ENCODE measurements at places on chromosomes 13 and 19. TPM values are rescaled to one million over a fixed set of nuclear protein-coding genes. Genes with fewer than 3 reads are reported as not detected.

DNA sequence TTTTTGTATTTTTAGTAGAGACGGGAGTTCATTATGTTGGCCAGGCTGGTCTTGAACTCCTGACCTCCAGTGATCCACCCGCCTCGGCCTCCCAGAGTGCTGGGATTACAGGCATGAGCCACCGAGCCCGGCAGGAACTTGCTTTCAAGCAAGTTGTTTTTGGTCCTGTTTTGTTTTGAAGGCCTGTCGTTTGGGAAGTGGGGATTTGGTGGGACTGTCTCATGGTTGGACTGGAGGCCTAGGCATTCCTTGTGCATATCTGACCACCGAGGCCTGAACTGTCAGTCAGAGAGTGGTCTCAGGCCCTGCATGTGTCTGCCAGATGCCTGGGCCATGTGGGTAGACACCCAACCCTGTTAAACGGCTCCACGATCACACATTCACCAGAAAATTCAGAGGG is 26.3 kb downstream of the UBXN6 start:
- peaks cover 36% of the 10 kb centered on the region for H3K36me3 ChIP-seq
- H3K27me3 ChIP-seq, result no peaks in the 10 kb centered on the region
- DNase-seq, result no peak

- no peak for DNase-seq
- H3K36me3 ChIP-seq, result no peaks in the 10 kb centered on the region
- H3K27ac ChIP-seq, result no peak overlapping the region
- peaks cover 2% of the 10 kb centered on the region for H3K27me3 ChIP-seq
These were observed 549.5 kb upstream of the ARGLU1 start for GRCh38 chr13:107117327-107118012.

Gene NCAN
- total RNA-seq, result 0.02 TPM

Gene CGB3
- total RNA-seq, result not detected

DNA sequence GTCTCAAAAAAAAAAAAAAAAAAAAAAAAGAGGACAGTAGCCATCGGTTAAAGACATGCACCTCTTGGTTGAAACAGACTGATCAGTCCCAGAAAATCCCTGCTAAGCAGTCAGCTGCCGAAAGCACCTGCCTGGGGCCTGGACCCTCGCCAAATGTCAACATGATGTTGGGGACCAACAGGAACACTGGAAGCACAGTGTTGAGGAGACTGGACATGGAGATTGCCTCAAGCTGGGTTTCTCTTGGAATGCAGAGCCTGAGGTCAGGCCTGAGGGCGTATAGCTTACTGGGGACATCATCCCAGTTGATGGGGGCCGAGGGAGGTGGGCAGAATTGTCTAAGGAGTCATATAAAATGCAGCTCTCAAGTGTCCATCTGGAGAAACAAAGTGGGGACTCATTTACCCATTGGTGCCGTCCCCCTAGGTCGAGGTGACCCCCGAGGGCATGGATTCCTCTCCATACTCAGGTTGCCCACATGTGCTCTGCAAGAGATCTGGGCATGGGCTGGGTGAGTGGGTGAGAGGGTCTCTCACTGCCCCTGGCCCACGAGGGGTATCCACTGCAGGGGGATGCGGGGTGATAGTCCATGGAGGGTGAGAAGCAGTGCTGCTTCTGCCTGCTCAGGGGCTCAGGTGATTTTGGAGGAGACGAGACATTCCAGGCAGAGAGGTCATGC is 164.5 kb downstream of the URI1 start:
- H3K27me3 ChIP-seq, result no peaks in the 10 kb centered on the region
- no peak overlapping the region for H3K27ac ChIP-seq
- DNase-seq, result no peak
- no peak overlapping the region for H3K4me3 ChIP-seq
- no peaks in the 10 kb centered on the region for H3K4me1 ChIP-seq

Gene ATP13A1
- 87.3 TPM for total RNA-seq

DNA sequence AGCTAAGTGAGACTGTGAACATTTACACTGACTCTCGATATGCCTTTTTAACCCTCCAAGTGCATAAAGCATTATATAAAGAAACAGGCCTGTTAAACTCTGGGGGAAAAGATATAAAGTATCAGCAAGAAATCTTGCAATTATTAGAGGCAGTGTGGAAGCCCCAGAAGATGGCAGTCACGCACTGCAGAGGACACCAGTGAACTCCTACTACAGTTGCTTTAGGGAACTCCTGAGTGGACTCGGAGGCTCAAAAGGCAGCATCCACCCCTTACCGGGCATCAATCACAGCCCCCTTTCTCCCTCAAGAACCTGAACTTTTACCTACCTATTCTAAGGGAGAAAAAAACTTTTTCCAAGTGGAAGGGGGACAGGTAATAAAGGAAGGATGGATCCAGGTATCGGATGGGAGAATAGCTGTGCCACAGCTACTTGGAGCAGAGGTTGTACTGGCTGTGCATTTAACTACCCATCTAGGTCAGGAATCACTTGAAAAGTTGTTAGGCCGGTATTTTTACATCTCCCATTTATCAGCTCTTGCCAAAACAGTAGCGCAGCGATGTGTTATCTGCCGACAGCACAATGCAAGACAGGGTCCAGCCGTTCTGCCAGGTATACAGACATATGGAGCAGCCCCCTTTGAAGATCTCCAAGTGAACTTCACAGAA is 80.1 kb downstream of the ZNF486 start:
- H3K27ac ChIP-seq, result peak overlapping the region; percentile 99
- H3K36me3 ChIP-seq, result no peaks in the 10 kb centered on the region
- peaks cover 35% of the 10 kb centered on the region for H3K4me1 ChIP-seq
- H3K4me3 ChIP-seq, result peak overlapping the region; percentile 9
- DNase-seq, result peak; percentile 63

Gene FGF22
- total RNA-seq, result 0.38 TPM

DNA sequence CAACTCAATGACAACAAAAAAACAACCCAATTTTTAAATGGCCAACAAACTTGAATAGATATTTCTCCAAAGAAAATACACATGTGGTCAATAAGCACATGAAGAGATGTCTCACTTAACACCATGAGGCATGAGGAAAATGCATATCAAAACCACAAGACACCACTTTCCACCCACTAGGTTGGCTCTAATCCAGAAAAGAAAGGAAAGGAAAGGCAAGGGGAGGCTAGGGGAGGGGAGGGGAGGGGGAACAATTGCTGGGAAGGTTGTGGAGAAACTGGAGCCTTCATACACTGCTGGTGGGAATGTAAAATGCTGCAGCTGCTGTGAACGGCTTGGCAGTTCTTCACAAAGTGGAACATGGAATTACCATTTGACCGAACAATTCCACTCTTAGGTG is 854.3 kb downstream of the UQCRFS1 start:
- H3K4me3 ChIP-seq, result no peak overlapping the region
- H3K36me3 ChIP-seq, result no peaks in the 10 kb centered on the region
- no peak overlapping the region for H3K27ac ChIP-seq
- no peak for DNase-seq
- H3K4me1 ChIP-seq, result no peaks in the 10 kb centered on the region

GRCh38 chr19:54429176-54429495 is 13.9 kb downstream of the TTYH1 start:
- DNase-seq, result no peak
- peak overlapping the region; percentile 16 for H3K27ac ChIP-seq
- no peaks in the 10 kb centered on the region for H3K36me3 ChIP-seq
- peaks cover 24% of the 10 kb centered on the region for H3K4me1 ChIP-seq

DNA sequence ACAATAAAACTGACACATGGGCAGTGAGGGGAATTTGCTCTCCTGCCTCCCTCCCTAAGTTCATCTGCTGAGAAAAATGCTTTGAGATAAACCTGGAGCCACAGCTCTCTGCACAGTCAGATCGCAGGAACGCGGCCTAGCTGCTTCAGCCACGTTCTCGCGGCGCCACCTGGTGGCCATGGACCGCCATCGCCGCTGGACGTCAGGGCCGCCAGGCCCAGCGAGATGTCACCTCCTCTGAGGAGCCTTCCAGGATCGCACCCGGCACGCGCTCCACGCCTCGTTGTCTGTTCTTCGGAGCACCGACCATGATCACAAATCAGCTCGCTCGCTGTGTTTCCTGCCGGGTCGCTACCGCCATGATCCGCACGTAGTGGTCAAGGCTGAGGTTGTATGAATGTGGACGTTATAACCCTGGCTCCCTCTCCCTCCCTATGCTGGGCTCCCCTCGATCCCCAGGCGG is 20.6 kb upstream of the USP29 start:
- DNase-seq, result no peak
- H3K36me3 ChIP-seq, result peaks cover 5% of the 10 kb centered on the region
- H3K4me1 ChIP-seq, result no peaks in the 10 kb centered on the region
- no peak overlapping the region for H3K4me3 ChIP-seq
- H3K27me3 ChIP-seq, result no peaks in the 10 kb centered on the region

DNA sequence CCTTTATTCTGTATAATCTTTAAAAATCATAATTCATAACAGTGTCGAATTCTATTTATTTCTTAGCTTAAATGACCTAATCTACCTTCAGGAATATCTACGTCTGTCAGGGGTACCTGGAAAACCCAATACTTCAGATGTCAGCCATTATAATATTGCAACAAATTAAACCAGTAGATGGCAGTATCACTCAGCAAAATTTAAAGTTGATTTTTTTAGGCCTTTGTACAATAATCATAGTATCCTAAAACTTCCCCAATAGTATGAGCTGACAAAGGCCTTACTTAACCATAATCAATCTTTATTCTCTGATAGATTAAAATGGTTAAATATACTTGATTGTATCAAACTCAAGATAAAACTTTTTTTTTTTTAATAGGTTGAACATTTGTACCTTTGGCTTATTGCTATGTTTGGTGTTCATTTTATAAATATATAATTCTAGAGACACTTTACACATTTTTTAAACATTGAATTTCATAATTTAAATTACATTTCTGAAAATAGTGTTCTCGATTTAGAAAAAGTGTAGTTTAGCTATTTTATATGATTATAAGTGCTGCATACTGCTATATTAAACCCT is 830.2 kb upstream of the SPRY2 start:
- H3K27me3 ChIP-seq, result no peaks in the 10 kb centered on the region
- H3K4me3 ChIP-seq, result no peak overlapping the region
- peaks cover 23% of the 10 kb centered on the region for H3K4me1 ChIP-seq
- peaks cover 4% of the 10 kb centered on the region for H3K36me3 ChIP-seq
- H3K27ac ChIP-seq, result no peak overlapping the region

GRCh38 chr19:47230054-47230920 is 712 bp downstream of the BBC3 start:
- H3K27me3 ChIP-seq, result no peaks in the 10 kb centered on the region
- H3K27ac ChIP-seq, result no peak overlapping the region
- peaks cover 31% of the 10 kb centered on the region for H3K4me1 ChIP-seq
- DNase-seq, result peak; percentile 66

DNA sequence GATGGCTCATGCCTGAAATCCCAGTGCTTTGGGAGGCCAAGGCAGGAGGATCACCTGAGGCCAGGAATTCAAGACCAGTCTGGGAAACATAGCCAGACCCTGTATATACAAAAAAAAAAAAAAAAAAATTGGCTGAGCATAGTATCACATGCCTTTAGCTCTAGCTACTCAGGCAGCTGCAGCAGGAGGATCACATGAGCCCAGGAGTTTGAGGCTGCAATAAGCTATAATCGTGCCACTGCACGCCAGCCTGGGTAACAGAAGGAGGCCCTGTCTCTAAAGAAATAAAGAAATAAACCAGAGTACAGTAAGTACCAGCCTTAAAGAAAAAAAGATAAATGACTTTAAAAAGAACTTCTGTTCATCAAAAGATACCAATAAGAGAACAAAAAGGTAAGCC is 52.9 kb downstream of the FAM124A start:
- H3K4me3 ChIP-seq, result no peak overlapping the region
- no peaks in the 10 kb centered on the region for H3K36me3 ChIP-seq
- H3K4me1 ChIP-seq, result peaks cover 9% of the 10 kb centered on the region
- DNase-seq, result no peak
- H3K27ac ChIP-seq, result no peak overlapping the region

DNA sequence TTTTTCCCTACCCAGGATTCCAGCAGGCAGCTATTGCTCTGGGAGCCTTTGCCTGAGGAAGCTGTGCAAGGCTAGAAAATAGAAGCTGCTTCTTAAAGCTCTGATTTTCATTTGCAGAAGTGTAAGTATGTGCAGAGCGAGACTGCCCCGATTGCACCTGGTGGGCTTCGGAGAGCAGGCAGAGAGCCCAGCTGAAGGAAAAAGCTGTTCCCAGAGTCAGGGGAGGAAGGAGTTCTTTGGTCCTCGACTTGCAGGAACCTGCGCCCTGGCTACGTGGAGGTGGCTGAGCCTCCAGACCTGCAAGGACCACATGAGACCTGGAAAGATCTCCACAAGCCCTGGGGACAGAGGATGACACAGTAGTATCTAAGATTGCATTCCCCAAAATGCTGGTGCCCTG is 235.0 kb upstream of the ARGLU1 start:
- no peak overlapping the region for H3K4me3 ChIP-seq
- peaks cover 6% of the 10 kb centered on the region for H3K4me1 ChIP-seq
- H3K27me3 ChIP-seq, result no peaks in the 10 kb centered on the region
- no peak overlapping the region for H3K27ac ChIP-seq

Gene CASP14
- not detected for total RNA-seq

- H3K4me3 ChIP-seq, result no peak overlapping the region
- H3K27ac ChIP-seq, result no peak overlapping the region
- peaks cover 8% of the 10 kb centered on the region for H3K4me1 ChIP-seq
- H3K36me3 ChIP-seq, result no peaks in the 10 kb centered on the region
- H3K27me3 ChIP-seq, result peaks cover 3% of the 10 kb centered on the region
These were observed 22.2 kb downstream of the GPR42 start for GRCh38 chr19:35392742-35393715.

- peaks cover 22% of the 10 kb centered on the region for H3K4me1 ChIP-seq
- H3K27me3 ChIP-seq, result no peaks in the 10 kb centered on the region
- peaks cover 16% of the 10 kb centered on the region for H3K36me3 ChIP-seq
- no peak for DNase-seq
- H3K4me3 ChIP-seq, result no peak overlapping the region
These were observed 10.0 kb upstream of the IGFL3 start for GRCh38 chr19:46134527-46134926.

Gene CYP4F8
- not detected for total RNA-seq

DNA sequence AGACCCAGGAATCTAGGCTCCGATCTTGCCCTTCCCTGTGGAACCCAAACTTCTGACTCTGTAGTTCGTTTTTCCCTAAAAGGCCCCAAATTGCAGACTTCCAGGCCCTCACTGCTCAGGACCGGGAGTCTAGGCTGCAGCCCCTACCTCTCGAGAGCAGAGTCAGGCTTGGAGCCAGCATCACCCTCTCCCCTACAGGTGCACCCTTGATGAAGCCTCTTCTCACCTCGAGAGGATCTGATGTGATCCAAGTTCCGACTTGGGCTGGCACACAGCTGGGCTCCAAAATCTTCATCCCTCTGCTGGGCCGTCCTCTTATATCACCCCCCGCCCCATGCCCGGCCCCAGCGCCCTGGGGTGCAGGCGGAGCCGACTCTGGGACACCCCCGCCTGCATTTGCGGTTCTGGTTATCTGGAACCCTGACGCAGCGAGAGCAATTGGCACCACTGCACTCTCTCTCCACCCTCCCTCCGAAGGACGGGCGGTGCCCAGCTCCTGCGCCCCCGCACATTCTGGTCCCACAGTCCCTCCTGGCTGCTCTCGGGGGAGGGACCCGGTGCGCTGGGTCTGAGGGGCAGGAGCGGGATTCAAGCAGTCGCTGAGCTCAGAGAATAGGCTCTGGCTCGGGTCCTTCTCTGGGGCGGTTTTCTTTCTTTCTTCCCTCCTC is at the start of gene KLK7:
TSS of gene KLK7 (minus strand) at position 293 of the 668 bp plus-strand sequence. CDS start 1,518 bp downstream, outside the sequence.
- no peaks in the 10 kb centered on the region for H3K36me3 ChIP-seq
- no peak within 1 kb of the TSS for H3K4me3 ChIP-seq
- H3K4me1 ChIP-seq, result peaks cover 10% of the 10 kb centered on the region

GRCh38 chr13:42855410-42855809 is 74.0 kb downstream of the FAM216B start:
- H3K27me3 ChIP-seq, result no peaks in the 10 kb centered on the region
- no peaks in the 10 kb centered on the region for H3K36me3 ChIP-seq

GRCh38 chr13:109720758-109721184 is 65.6 kb downstream of the IRS2 start:
- no peaks in the 10 kb centered on the region for H3K4me1 ChIP-seq
- no peak overlapping the region for H3K27ac ChIP-seq
- H3K4me3 ChIP-seq, result no peak overlapping the region
- DNase-seq, result no peak
- no peaks in the 10 kb centered on the region for H3K36me3 ChIP-seq

Gene GNG8
- 7.6 TPM for total RNA-seq
